ENCODE measurements at places on chromosomes 6 and 20.

GRCh38 chr20:47285189-47285588, 71.3 kb downstream of the ZMYND8 start:
- DNase-seq: no peak

DNA sequence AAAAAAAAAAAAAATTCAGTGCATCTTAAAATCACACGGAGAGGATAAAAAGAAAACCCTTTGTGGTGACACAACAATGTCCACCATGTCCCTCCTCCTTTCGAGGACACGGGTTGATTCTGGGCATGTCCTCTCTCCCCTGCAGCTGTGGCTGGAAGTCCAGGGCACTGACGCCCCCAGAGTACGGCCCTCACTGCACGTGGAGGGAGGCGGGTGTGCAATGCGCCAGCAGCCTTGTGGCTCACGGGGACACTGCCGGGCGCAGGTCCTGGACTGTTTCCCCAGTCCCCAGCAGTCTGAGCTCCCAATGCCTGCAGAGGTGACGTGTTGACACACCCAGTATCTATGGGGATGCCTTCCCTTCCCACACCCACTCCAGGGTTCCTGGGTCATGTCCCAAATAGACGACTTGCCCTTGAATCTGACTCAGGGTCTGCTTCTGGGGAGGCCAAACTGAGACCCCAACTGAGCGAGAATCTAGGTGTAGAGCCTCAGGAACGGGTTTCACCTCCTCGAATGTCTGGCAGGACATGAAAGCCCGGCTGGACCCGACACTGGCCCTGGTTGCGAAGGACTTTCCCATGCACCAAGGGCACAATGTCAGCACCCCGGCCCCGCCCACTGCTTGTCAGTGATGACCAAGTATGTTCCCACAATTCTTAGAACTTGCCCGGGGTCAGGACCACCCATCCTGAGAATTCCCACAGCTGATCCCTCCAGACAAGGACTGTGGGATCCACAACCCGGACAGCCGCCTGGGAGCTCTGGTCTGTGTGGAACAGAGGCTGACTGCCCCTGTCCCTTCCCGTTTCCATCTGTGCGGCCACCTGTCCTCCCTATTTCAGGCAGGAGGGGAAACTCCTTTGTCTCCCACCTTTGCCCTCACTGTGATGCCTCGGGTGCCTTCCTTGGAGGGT, 425.1 kb upstream of the SULF2 start:
- DNase-seq: no peak

DNA sequence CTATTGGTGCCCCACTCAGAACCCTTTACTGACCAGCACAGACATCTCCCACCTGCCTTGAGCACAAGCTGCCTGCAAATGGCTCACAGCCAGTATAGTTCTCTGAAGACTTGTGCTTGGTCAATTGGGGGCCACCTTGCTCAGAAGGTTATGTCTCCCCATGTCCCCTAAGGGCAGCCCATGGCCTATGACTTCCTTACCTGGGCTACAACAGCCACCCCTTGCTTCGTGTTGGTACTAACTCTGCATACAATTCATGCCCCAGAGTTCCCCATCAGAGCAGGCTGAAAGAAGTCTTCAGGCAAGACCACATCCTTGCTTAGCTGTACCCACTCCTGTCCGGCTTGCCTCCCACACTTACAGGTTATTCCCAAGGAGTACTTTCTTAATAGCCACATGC, 57.4 kb downstream of the TOX2 start:
- no peak for DNase-seq

- DNase-seq: no peak
Observed at GRCh38 chr20:562232-562897, 18.8 kb upstream of the CSNK2A1 start.

DNA sequence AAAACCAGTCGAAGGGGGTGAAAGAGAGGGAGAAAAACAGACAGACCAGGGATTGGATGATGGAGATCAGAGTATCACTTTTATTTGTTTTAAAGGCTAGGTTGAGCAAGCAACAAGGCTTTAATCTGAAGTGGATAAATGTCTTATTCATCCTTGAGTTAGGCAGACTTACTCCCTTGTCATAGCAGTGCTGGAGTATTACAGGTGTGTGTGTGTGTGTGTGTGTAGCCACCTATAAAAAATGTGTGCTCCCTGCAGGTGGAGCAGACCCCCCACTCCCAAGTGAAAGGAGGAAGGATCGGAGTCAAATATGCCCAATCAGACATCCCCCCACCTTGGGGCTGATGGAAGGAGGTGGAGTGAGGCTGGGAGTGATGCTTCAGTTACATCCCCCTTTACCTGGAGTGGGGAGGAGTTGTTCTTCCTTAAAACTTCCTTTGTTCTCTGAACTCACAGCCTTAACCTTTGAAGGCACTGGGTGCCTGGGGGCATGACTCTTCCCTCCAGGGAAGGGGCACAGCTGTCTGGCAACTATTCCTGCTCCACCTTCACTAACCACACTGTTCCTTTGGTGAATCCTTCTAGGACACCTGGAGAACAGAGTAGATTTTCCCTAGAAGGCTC, 27.3 kb downstream of the PTK7 start:
- no peak for DNase-seq

DNA sequence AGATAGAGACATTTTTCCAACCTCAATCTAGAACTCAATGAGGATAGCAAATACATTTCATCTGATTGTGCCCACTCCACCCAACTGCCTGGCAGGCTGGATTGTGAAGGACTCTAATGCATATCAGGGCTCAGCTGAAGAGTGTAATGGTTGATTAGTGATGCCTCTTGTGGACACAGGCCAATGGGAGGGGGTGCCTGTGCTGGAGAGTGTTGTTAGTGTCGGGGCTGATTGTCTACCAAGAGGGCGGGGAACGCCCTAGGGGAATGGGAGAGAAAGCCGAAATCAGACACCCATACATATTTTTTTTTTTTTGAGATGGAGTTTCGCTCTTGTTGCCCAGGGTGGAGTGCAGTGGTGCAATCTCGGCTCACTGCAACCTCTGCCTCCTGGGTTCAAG, 103.7 kb upstream of the SALL4 start:
- no peak for DNase-seq

DNA sequence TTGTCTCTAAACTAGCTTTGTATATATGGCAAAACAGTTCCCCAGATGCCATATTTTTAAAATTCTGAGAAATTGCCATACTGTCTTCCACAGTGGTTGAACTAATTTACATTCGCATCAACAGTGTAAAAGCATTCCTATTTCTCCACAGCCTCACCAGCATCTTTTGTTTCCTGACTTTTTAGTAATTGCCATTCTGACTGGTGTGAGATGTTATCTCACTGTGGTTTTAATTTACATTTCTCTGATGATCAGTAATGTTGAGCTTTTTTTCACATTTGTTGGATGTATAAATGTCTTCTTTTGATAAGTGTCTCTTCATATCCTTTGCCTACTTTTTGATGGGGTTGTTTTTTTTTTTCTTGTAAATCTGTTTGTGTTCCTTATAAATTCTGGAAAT, 1222.7 kb upstream of the CITED2 start:
- no peak for DNase-seq

GRCh38 chr20:51400051-51400926, 142.2 kb downstream of the NFATC2 start:
- peak; percentile 48 for DNase-seq

DNA sequence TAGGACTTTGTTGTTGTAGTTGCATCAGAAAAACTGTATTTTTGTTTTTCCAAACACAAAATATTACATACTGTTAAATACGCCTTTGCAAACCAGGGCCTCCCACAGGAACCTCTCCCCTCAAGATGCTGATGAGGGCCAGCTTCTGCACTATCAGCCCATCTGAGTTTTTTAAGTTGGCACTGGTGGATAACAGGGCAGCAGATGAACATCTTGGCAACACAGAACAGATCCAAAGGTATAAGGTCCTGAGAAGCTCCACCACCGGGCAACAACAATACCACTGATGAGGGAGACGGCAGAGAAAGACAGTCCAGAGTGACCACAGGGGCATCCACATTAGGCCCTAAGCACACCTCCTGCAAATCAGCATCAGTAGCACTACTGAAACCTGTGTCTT, 177.7 kb downstream of the DLL1 start:
- no peak for DNase-seq

- no peak for DNase-seq
Observed at GRCh38 chr20:41331731-41332130, 8.9 kb upstream of the LPIN3 start.

GRCh38 chr6:70622461-70622860, 45.2 kb upstream of the SMAP1 start:
- DNase-seq: no peak

- no peak for DNase-seq
Observed at GRCh38 chr20:22404419-22405170, 179.8 kb downstream of the FOXA2 start.

DNA sequence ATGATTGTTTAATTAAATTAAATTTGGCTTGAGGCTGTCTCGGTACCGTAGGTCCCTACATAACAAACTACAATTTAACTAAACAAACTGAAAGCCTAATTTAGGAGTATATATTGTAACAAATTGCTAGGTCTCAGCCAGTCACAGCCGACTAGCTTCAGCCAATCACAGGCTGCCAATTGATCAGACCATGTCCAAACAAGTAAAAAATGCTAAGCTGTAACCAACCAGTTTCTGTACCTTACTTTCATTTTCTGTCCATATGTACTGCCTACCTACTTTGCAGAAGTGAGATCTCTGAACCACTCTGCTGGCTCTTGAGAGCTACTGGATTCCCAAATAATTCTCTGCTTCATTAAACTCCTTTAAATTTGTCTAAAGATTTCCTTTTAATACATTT, 648.0 kb upstream of the GJE1 start:
- no peak for DNase-seq

DNA sequence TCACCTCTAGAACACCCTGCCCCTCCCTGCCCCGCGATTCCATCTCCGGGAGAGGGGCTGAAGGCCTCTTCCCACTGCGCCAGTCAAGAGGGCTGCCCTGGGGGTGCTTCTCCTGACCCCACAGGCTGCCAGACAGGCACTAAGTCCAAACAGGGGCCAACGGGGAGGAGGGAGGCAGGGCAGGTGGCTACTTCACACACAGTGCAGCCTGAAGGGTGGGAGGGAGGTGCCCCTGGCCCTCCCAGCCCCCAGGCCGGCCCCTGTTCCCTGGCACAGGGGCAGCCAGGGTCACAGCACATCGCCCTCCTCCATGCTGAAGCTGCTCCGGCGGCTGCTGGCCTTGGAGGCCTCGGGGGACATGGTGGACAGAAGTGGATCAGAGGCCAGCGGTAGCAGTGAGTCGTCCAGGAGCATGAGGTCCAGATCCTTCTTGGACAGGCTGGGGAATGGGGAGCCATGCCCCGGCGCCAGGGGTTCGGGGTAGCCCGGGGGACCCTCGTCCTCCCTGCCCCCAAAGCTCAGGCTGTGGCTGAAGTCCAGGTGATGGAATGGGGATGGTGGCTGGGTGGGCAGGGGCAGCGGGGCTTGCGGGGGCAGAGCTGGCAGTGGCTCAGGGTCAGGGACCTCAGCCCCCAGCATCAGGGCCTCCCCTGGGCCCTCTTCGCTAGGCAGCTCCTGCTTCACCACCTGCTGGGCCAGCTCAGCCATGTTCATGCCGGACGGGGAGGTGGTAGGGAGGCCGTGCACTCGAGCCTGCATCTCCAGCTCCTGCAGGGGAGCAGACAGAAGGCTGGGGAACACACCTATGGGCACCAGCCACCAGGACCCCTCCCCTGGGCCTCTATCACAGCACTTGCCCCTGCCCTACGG, 46.3 kb downstream of the MDFI start:
- DNase-seq: no peak

DNA sequence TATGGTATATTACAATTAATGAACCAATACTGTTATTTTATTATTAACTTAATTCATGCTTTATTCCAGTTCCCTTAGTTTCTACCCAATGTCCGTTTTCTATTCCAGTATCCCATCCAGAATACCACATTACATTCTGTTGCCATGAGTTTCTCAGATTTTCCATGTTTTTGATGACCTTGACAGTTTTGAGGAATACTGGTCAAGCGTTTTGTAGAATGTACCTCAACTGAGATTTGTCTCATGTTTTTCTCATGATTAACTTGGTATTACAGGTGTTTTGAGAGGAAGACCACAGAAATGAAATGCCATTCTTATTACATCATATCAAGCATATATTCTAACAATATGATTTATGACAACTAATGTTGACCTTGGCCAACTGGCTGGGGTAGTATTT, 23.8 kb upstream of the ESR1 start:
- DNase-seq: no peak

- DNase-seq: no peak
Observed at GRCh38 chr6:12548526-12548925, 168.0 kb upstream of the PHACTR1 start.

- DNase-seq: no peak
Observed at GRCh38 chr6:156538875-156539660, 238.1 kb upstream of the ARID1B start.

DNA sequence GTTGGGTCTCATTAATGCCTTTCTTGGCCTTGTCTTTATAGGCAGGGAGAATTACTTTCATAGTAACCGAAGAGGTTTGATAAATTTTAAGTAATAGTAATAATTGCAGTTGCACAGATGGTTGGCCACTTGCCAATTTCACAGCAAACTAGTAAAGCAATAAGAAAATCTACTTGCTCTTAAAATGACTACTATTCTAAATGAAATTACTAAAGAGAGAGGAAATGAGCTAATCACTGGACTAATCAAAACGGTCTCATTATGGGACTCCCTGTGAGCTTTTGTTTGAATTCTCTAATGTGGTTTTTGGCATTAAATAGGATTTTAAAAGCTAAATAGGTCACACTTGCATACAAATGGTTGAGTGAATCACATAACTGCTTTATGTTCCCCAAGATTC, 227.4 kb upstream of the PLN start:
- no peak for DNase-seq

DNA sequence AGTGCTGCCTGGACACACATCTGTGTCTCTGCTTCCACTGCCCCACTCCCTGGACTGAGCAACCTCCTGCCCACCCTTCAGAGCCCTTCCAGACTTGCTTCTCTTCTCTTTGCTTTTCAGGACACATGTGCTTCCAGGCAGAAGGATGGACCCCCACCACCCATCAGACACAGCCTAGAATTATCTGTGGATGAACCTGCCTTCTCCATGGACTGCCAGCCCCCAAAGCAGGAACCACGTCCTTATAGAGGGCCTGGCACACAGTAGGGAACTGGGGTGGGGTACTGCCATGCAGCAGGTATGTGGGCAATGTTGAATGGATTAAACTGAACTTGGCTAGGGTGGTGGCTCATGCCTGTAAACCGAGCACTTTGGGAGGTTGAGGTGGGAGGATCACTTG, 3.6 kb downstream of the KIAA1755 start:
- no peak for DNase-seq

DNA sequence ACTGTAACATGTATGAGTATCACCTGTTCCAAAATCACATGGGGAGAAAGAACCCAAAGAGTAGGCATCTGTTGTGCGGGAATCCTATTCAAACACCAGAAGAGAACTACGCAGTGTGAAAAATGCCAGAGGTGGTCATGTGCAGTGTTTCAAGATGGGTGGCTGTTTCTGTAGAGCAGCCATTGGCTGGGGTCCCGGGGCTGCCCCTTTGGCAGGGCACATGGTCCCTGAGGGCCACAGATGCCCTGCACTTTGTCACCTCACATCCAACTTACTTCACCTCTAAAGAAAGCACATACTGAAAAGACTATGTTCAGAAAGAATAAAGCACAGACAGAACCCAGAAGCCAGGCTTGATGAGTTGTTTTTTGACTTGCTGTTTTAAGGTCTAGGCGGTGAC, 12.3 kb downstream of the MTCH1 start:
- no peak for DNase-seq
